Neural crest cell (in vitro differentiated cells): ENCODE measurements at places on chromosomes 4 and X.

DNA sequence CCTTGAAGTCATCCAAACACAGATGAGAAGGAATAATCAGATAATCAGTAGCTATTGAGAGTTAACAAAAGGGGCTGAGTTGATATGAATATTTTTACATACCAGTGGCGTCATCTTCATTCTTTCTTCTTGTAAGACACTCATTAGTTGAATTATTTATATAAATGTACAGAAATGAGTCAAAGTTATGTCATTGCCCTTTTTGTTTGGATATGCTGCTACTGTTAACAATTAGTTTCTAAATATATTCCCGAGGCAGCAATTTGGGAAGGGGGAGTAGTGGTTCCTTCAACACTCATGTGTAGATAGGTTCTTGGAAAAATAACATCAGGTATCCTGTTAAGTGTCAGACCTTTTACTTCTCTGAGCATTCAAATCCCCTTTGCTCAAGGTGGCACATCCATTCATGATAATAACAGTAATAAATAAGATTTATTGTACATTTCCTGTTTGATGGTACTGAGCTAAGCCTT is 436.6 kb downstream of the SPRY1 start:
- H3K4me1 ChIP-seq = peaks cover 46% of the 10 kb centered on the region
- no peak for DNase-seq
- H3K27ac ChIP-seq = peak overlapping the region; percentile 10
- H3K36me3 ChIP-seq = peaks cover 6% of the 10 kb centered on the region

DNA sequence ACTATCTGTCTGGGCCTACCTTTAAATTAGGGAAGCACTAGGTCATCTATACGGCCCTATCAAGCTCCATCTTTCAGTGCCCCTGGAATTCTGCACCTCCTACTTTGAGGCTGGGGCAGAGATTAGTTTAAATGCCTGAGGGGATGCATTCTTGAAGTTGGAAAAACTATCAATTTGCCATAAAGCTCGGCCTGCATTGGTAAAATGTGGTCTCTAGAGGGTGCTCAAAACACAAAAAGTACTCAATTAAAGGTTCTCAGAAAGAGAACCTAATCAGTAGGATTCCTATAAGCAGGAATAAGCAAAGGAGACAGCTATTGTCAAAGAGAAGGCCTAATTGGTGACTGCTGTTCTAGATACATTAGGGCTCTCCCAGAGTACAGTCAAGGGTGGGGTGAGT is 111.7 kb downstream of the AMER1 start:
- H3K4me1 ChIP-seq = no peaks in the 10 kb centered on the region
- H3K4me3 ChIP-seq = no peak overlapping the region
- H3K36me3 ChIP-seq = no peaks in the 10 kb centered on the region

GRCh38 chr4:146282657-146283056 is 68.3 kb downstream of the REELD1 start:
- H3K4me1 ChIP-seq = no peaks in the 10 kb centered on the region
- H3K4me3 ChIP-seq = no peak overlapping the region
- no peak for DNase-seq
- H3K36me3 ChIP-seq = peaks cover 2% of the 10 kb centered on the region
- no peaks in the 10 kb centered on the region for H3K27me3 ChIP-seq
- no peak overlapping the region for H3K27ac ChIP-seq

- H3K36me3 ChIP-seq = peaks cover 4% of the 10 kb centered on the region
- H3K4me3 ChIP-seq = no peak overlapping the region
- no peak for DNase-seq
- no peaks in the 10 kb centered on the region for H3K27me3 ChIP-seq
- no peak overlapping the region for H3K27ac ChIP-seq
These were observed 209.1 kb upstream of the FAT1 start for GRCh38 chr4:186932631-186933187.

DNA sequence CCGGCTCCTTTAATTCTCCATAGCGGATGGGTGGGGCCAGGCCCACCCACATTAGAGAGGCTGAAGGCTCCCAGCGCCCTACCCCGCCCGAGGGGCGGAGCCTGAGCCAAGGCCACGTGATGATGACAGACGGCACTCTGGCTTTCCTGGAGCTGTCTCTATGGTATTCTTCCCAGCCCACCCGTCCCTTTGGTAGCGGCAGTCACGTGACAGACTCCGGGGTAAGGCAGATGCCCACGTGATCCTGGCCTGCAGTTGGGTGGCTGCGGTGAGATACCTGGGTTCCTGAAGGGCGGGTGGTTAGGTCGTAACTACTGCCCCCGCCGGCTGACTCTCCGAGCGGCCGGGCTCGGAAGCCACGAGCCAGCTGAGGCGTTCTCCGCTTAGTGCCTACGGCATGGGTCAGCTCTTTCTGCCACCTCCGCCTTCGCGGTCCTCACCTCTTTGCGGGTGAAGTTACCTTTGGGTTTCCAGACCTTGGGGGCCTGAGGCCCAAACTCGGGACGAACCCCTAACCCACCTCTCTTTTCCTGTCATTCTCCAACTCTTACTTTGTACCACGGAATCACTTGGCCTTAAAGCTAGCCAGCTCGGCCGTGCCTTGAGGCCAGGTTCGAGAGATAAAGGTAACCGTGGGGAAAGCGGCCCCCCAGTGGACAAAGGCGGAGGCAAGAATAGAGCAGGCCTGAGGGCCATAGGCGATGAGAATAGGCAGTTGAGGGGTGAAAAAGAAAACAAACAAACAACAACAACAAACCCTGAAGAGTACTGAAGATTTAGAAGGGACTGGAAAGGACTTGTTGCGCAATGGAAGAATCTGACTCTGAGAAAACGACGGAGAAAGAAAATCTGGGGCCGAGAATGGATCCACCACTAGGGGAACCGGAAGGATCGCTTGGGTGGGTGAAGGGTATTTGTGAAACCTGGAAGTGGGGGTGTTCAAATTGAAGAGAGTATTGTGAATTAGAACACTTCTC is at the start of gene RRAGB:
RRAGB (plus strand) TSS at position 229 of the 977 bp plus-strand sequence; CDS start at position 808, 579 bp downstream.
- H3K27me3 ChIP-seq = peaks cover under 1% of the 10 kb centered on the region
- peak within 1 kb of the TSS; percentile 54 for H3K27ac ChIP-seq
- H3K4me3 ChIP-seq = peak within 1 kb of the TSS; percentile 85
- peak; percentile 67 for DNase-seq
- peaks cover 11% of the 10 kb centered on the region for H3K4me1 ChIP-seq
- peaks cover 5% of the 10 kb centered on the region for H3K36me3 ChIP-seq

GRCh38 chr4:43607827-43608461 is 715.4 kb downstream of the GRXCR1 start:
- H3K36me3 ChIP-seq = no peaks in the 10 kb centered on the region
- H3K27ac ChIP-seq = no peak overlapping the region
- H3K4me1 ChIP-seq = no peaks in the 10 kb centered on the region
- no peaks in the 10 kb centered on the region for H3K27me3 ChIP-seq

- no peaks in the 10 kb centered on the region for H3K4me1 ChIP-seq
- H3K4me3 ChIP-seq = no peak overlapping the region
- no peak for DNase-seq
- no peak overlapping the region for H3K27ac ChIP-seq
- H3K27me3 ChIP-seq = no peaks in the 10 kb centered on the region
These were observed 18.0 kb downstream of the FAM9A start for GRCh38 chrX:8783097-8783713.

GRCh38 chrX:31200430-31200829 is 128.6 kb upstream of the FTHL17 start:
- peaks cover 7% of the 10 kb centered on the region for H3K36me3 ChIP-seq
- no peak for DNase-seq
- H3K27me3 ChIP-seq = no peaks in the 10 kb centered on the region
- H3K4me1 ChIP-seq = no peaks in the 10 kb centered on the region

DNA sequence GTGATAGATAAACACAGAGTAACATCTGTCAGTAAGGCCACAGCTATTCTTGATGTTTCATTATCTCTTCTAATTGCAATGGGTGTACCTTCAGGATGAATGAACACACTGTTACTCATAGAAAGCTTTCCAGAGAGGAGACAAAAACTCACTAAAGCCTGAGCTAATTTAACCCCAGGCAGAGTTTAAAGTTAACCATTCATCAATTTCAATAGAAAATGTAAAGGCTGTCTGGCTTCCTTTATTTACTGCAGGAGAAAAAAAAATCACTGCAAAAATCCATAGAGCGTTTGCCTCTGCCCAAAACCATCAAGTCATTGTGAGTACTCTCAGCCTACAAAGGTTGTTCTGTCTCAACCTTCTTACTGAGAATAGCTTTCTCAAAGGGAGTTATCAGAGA is 376.9 kb downstream of the PPP4R3C start:
- H3K27me3 ChIP-seq = no peaks in the 10 kb centered on the region
- peaks cover 22% of the 10 kb centered on the region for H3K4me1 ChIP-seq
- no peaks in the 10 kb centered on the region for H3K36me3 ChIP-seq
- DNase-seq = no peak

GRCh38 chr4:143183513-143184216 is 1.1 kb upstream of the USP38 start:
- H3K27ac ChIP-seq = peak overlapping the region; percentile 99
- H3K36me3 ChIP-seq = peaks cover 17% of the 10 kb centered on the region
- no peak for DNase-seq
- H3K4me3 ChIP-seq = peak overlapping the region; percentile 93
- H3K4me1 ChIP-seq = peaks cover 41% of the 10 kb centered on the region
- H3K27me3 ChIP-seq = no peaks in the 10 kb centered on the region
